ENCODE measurements at places on chromosomes 12 and 14. TPM values are rescaled to one million over a fixed set of nuclear protein-coding genes. Genes with fewer than 3 reads are reported as not detected.

The PLBD2 gene
- 15.5 TPM for polyA plus RNA-seq

The NGB gene
- not detected for polyA plus RNA-seq

The RHEBL1 gene
- 2.1 TPM for polyA plus RNA-seq

The ACOT6 gene
- 0.30 TPM for polyA plus RNA-seq

The RND1 gene
- polyA plus RNA-seq: 2.6 TPM

The SLCO1B1 gene
- not detected for polyA plus RNA-seq

The PTGER2 gene
- polyA plus RNA-seq: 6.6 TPM

GRCh38 chr14:68140806-68141205, 321.2 kb downstream of the RAD51B start:
- DNase-seq: no peak

DNA sequence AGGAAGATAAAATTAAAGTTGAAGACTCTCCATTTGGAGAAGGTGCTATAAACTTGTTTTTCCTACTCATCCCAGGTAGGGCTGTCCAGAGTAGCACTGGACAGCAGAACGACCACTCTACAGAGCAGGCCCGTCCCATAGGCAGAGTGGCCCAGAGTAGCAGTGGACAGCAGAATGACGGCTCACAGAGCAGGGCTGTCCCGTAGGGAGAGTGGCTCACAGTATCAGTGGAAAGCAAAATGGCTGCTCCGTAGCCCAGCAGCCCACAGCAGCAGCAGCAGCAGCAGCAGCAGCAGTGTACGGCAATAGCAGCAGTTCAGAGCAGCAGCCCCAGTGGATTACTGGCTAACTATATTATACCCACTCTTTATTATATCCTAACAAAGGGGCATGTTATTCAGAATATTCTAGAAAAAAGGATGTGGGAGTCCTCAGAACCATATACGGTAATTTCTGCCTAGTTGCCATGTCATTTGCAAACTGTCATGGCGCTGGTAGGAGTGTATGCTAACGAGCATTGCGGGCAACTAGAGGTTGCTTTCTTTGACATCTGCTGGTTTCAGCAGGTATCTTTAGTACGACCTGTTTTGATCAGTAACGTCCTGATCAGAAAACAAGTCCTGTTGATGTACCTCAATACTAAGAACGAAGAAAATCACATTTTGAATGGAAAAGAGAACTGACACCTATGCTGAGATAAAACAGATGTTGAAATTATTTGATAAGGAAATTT, 567.3 kb downstream of the SLC16A7 start:
- no peak for DNase-seq

- DNase-seq: no peak
Observed at GRCh38 chr12:26011099-26011498, 52.6 kb downstream of the RASSF8 start.

DNA sequence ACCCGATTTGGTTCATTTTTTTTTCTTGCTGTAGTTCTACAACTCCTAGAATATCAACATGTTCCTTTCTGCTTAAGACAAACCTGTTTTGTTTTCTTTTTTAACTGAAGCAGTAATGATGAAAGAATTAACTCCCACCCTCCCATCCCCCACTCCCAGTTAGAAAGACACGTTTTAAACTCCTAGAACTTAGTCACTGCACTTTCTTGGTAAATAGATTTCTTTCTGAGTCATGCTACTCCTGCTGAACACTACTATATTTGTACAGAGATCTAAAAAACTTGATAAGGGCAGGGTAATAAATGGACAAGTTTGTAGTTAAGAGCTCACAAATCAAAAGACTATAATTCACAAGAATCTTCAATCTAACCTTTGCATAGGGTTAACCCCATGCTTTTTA, 118.9 kb upstream of the PTPRB start:
- no peak for DNase-seq

DNA sequence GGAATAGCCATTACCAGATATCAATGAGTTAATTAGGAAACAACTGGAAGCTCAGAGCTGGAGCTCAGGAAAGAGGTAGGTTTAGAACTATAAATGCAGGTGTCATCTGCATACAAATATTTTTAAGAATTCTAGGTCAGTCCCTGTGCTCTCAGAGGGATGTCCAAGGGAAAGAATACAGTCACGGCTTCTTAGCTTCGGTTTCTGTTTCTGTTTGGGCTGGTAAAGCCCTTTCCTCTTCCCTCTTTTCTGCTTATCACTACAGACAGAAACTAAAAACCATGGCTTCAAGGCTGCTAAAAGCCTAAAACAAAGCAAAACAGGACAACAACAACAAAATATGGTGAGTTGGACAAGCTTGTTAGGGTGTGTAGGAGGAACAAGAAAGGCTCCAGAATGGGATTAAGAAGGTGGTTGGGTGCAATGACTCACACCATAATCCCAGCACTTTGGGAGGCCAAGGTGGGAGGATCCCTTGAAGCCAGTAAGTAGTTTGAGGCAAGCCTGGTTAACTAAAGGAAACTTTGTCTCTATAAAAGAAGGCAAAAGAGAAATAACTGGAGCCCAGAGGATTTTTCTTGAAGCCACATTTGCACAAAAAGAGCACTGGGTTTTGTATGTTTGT, 113.0 kb downstream of the SEC23A start:
- DNase-seq: no peak

DNA sequence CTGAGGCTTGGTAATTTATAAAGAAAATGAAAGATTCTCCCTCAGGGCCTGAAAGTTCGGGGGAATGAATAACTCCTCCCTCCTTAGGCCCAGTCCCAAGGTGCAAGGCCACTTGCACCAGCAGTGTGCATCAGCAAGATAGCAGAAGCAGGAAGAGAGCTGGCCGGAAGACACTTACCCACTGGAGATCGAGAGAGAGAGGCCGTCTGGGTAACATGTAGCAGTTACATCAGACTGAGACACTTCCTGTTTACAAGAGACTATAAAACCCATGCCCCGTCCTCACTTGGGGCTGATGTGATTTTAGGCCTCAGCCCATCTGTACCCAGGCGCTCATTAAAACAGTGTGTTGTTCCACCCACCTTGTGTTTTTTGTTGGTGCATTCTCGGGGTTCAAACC, 85.2 kb downstream of the TMTC3 start:
- DNase-seq: no peak

DNA sequence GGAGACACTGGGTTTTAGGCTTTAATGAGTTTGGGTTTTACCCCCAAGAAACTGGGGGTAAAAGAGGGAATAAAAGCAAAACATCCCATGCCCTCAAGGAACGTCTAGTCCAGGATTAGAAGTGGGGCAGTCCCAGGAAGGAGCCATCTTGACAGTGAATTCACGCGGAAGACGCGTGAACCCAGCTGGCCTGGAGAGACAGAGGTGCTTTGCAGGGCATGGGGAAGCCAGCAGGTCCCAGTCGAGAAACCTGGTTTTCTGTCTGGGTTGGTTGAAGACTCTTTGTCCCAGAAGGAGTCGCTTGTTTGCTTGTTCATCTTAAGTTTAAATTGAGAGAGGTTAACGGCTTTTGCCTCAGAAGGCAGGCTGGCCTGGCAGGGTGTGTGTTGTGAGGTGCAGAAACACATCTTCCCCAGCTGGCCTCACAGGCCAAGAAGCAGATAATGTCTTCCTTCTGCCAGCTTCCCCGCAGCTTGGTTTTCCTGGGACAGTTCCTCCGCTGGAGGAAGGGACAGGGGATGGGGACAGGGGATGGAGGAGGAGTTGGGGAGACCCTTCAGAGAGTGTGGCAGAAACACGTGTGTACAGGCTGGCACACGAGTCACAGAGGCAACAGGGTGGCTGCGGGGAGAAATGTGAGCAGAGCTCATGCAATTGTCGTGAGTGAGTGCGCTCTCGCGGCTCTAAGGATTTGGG, 18.5 kb upstream of the CD9 start:
- DNase-seq: no peak

- DNase-seq: no peak
Observed at GRCh38 chr12:84660139-84660538, 252.5 kb downstream of the SLC6A15 start.

DNA sequence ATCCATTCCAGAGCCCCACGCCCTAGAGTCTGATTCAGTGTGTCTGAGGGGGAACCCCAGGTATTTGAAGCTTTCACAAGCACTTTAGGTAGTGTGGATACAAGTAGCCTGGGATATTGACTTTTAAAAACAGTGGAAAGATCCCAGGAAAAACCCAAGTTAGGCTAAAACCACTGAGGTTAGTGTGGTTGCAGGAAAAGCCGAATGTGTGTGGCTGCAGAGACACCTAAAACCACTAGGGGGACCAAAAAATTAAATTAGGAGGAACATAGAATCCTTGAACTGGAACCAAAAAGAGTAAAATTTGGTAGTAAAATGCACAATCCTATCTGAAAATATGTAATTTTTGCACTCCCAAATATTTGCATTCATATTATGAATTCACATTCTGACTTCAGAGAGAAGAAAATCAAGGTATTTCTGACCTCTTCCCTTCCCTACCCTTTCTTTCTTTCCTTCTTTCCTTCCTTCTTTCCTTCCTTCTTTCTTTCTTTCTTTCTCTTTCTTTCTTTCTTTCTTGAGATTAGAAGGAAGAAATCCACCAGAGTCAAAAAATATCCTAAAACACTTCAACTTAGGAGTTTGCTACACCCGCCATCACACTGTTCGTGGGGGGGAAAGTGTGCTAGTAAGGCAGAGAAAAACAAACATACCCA, 37.8 kb downstream of the SLCO1A2 start:
- DNase-seq: no peak

DNA sequence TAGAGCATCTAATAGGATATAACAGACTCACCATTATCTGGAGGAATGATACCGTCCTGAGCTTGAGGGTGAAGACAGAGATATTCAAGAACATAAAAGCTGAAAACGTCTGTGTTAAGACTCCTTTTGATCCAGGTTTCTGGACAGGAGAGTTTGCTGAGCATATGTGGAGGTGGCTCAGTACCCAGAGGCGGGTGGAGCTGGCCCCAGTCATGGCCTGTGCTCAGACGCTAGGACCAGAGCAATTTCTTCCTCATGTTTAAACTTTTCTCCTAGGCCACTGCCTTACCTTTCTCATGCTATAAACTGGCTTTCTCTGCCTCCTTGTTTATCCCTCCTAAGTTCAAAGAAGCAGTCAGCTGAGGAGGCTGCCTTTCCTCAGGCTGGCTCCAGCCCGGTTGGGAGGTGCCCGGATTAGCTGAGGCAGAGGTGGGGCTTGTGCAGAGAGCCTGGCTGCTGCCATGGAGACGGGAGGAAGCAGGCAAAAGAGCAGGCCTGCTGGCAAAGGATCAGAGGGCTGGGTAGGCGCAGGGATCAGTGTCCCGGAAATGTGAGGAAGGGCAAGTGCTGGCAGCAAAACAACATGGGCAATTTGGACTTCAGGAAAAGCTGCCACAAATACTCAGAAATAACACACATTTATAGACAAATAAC, 13.7 kb downstream of the COA8 start:
- peak; percentile 76 for DNase-seq

DNA sequence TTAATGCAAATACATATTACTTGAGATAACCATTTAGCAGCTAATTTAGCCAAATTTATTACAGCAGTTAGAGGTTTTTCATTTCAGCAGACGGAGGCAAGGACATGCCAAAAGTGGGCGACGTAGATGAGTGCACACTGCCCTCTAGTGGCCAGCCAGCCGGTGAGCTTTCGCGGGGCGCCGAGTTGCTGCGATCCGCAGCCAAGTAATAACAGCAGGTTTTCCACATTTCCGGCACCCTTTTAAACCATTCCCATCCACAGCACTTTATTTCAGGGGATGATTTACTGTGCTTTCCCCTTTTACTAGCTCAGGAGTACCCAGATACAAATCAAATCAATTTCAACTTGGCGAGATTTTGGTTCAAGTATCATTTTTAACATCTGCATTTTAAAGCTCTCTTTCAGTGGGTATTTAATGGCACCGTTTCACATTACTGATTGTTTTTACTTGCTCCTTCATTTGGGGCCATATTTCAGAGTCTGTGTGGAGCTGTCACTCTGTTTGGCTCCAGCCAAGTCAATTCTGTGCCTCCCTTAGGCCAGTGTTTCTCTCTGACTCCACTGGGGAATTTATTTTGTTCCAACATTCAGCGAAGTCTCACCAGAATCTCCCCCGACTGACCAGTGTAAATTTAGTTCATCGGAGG, 158.0 kb downstream of the EGLN3 start:
- DNase-seq: peak; percentile 83

GRCh38 chr12:110741341-110742095, 1.2 kb downstream of the PPP1CC start:
- no peak for DNase-seq

DNA sequence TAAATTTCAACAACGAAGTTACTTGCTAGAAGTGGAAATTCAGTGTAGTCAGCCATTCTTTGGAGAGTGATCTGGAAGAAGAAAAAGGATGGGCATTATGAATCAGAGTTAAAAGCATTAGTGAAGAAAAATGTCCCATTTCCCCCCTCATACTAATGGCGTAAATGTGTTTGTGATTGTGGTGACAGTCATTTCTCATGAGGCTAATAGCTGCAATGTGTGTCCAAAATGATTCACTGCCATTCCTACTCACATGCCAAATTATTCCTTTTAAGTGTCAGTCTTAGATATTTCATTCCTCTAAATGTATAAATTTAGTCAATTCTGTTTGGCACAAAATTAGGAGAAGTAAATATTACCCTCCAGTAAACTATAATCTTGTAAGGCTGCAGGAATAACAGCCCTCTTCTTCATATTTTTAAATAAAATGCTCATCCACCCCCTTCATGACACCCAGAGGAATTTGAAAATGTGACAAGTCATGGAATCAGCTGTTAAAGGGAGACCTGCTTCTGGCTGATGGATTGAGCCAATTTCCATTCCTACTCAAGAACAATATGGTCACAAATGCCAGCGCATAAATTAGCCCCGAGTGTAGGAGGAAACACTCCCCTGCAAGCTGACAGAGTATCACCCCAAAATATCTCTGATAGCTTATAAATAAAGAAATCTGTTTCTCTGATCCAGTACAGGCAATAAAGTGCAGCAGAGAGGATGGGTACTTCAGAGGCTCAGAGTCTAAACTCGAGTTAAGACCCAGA, 912.3 kb upstream of the SEL1L start:
- DNase-seq: no peak

DNA sequence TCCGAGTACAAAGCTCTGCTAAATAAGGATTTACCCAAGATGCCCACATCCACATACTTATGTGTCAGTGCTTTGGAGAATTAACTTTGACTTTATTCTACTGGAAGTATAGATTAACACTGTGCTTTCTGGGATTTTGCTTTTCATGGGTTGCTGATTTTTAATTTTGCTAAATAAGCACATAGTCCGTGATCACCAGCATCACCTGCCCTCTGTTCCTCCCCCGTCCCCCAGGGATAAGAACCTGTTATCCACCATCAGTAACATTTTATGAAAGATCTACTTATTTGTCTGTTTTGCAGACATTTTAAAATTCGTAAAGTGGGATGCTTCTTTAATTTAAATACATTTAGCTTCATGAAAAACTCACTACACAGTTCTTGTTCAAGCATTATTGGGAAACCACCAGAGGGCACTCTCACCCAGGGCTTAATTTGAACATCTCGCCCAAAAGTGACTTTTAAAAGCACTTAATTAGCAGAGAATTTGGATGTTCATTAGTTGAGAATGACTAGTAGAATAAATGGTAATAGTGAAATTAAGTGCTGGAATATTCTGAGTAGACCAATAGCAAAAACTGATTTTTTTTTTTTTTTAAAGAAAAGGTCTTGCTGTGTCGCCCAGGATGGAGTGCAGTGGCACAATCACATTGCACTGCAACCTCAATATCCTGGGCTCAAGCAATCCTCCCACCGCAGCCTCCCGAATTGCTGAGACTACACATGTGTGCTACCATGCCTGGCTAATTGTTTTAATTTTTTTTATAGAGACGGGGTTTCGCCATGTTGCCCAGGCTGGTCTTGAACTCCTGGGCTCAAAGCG, 35.7 kb downstream of the MRPL42 start:
- no peak for DNase-seq
